ENCODE measurements at places on chromosomes 6 and 20.

- no peak for DNase-seq
Measured at GRCh38 chr6:111406200-111406721, 76.8 kb downstream of the REV3L start.

GRCh38 chr20:42792052-42792451 lies 397.7 kb downstream of the PTPRT start:
- DNase-seq = no peak

DNA sequence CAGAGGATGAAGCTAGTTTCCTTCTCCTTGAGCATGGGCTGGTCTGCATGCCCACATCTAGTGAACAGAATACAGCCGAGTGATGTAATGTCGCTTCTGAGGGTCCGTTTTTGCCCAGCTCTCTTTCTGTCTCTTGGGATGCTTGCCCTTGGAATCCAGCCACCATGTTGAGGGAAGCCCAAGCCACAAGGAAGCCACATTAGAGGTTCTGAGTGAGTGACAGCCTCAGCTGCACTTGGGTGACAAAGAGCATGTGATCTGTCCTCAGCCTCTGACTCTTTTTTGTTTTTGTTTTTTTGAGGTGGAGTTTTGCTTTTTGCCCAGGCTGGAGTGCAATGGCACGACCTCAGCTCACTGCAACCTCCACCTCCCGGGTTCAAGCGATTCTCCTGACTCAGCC lies 100.6 kb upstream of the SALL4 start:
- no peak for DNase-seq

DNA sequence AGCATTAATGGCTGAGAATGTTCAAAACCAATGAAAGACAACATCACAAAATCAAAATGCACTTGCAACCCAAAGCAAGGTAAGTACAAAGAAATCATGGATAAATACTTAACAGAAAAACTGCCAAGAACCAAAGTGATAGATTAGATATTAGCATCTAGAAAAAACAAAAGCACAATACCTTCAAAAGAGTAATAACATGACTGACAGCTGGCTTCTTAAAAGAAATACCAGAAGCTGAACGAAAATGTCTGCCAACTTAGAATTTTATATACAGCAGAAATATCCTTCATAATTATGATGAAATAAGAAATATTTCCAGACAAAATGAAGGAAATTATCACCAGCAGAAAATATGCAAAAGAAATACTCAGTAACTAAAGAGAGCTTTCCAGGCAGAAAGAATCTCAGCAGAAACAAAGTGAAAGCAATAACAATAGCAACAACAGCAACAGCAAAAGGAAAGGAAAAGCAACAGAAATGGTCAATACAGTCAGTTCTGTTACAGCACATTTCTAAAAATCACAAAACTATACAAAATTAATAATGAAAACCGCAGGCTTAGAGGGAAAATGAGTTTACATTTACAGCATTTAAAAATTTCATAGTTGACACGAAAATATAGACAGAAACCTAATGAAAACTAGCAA lies 121.5 kb upstream of the MAN1A1 start:
- DNase-seq = no peak

GRCh38 chr20:21251278-21251677 lies 51.9 kb upstream of the XRN2 start:
- no peak for DNase-seq

DNA sequence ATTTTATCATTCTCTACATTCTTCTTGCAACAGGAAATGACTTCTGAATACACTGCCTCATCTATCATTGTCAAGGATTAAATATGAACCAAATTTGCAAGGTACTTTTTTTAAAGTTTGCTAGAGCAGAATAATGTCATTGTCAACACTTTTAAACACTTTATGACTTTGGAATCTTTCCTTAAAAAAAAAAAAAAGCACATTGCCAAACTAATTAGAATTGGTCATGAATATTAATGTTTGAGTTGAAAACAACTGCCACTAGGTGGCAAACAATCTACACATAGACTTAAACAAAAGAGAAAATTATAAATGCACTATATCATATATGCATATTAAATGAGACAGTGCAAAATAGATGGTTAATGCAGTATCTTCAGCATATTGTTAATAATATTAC lies 32.5 kb upstream of the TMEM244 start:
- no peak for DNase-seq

- DNase-seq = no peak
Measured at GRCh38 chr20:54195483-54196472, 12.1 kb upstream of the PFDN4 start.

DNA sequence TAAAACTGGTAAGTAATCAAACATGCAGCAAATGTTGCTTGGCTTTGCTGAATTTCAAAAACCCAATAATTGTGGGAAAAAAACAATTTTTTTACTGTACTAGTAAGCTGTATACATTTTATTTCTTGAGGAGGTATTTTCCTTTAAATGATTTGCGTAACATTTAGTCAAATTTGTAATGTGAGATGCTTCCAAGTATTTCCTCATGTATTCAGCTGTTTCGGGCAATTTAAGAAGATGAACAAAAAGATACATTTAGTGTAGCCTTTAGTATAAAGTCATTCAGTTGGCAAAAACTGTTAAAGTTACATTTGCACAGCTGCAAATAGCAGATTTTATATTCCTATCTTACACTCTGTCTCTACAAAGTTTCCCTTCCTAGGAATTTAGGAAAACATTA lies 186.1 kb upstream of the SCGN start:
- no peak for DNase-seq

- DNase-seq = no peak
Measured at GRCh38 chr6:163147994-163148393, 266.5 kb upstream of the QKI start.

GRCh38 chr6:6772751-6773150 lies 184.2 kb downstream of the LY86 start:
- no peak for DNase-seq

- DNase-seq = no peak
Measured at GRCh38 chr20:32206760-32207625, 550 bp downstream of the PLAGL2 start.

DNA sequence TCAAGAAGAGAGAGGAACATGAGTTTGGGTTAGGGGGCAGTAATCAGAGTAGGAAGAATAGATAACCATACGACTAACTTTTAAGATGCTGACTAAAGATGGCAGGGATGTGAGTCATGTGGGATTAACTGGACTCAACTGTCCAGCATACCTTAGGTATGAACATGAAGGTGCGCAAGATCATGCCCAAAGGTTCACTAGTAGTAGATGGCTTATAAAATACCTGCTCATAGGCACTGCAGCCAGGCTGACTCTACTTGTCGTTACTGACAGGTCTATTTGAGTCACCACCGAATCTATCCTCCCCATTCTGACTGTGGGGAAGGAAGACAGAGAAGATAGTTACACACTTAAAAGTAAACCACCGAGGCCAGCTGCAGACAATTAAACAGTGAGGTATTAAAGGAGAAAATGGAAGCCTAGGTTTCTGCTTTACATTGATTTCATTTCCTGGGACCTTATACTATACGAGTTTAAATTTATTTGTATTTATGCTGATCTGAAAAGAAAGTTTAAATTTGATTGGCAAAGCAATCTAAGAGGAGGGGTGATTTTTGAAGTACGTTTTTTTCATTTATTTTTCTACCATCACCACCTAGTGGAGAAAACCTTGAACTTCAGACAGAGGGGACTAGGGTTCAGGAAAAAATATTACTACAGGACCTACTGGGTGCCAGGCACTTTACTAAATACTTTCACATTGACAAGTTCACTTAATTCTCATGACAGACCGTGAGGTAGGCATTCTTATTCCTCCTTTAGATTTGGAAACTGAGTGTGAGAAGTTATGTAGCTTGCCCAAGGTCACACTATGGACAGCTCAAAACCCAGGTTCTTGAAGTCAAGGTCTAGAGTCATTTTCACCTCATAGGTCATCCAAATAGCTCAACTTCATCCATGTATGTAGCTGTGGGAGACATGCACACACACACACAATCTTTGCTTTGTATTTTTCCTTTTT lies 4.0 kb upstream of the WRNIP1 start:
- DNase-seq = no peak

- no peak for DNase-seq
Measured at GRCh38 chr6:111606620-111607115, 990 bp upstream of the TRAF3IP2 start.

DNA sequence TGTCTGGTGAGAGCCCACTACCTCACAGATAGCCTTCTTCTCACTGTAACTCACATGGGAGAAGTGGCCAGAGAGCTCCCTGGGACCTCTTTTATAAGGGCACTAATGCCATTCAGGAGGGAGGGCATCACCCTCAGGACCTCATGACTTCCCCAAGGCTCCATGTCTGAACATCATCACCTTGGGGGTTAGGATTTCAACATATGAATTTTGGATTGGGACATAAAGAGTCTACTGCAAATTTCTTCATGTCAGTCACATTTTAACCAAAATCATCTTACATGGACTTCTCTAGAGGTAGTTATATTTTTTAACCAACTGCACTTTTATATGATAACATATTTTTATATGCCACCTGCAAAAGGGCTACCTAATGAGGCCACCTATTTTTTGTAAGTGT lies 324.7 kb downstream of the PLCB1 start:
- DNase-seq = no peak

DNA sequence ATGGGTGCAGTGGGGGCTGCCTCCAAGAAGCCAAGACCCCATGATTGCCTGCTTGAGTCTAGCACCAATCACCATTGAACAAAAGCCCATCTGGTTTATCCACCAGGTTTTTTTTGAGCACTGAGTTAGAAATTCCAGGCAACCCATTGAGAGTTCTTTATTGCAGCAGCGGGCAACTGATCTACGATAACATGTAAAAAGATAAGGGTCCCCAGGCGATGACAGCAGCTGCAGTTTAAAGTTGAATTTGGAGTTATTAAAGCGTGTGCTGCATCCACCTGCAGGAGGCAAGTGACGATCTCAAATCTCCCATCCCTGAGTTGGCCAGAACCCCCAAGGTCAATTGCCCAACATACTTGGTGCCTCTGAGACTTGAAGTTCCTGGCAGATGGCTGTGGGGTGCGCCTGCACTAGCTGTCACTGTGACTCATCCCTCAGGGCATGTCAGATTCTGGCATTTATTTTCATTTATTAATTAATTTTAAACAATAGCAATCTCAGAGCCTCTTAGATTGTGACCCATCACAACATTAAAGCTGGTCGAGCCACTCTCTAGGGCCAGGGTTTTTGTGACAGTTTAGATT lies 290.4 kb upstream of the SULF2 start:
- DNase-seq = no peak

- DNase-seq = no peak
Measured at GRCh38 chr6:95095855-95096254, 481.5 kb upstream of the MANEA start.

DNA sequence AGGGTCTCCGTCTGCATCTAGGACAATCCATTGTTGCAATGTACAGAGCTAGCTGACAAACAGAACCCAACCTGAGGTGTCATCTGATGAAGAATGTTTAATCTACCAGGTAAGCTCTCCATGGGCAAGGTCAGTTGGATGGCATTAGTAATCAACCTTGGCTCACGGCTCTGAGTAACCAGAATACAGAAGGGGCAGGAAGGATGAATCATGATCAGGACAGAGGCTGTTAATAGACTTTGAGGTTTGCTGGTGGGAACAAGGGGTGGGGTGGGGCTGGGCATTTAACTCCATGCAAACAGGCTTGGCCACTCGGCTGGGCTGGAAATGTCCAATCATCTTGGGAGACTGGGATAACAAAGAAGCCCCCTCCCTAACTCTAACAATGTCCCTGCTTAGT lies 77.1 kb upstream of the MRPS10 start:
- DNase-seq = no peak

- DNase-seq = no peak
Measured at GRCh38 chr6:116051244-116051643, 9.4 kb downstream of the FRK start.

DNA sequence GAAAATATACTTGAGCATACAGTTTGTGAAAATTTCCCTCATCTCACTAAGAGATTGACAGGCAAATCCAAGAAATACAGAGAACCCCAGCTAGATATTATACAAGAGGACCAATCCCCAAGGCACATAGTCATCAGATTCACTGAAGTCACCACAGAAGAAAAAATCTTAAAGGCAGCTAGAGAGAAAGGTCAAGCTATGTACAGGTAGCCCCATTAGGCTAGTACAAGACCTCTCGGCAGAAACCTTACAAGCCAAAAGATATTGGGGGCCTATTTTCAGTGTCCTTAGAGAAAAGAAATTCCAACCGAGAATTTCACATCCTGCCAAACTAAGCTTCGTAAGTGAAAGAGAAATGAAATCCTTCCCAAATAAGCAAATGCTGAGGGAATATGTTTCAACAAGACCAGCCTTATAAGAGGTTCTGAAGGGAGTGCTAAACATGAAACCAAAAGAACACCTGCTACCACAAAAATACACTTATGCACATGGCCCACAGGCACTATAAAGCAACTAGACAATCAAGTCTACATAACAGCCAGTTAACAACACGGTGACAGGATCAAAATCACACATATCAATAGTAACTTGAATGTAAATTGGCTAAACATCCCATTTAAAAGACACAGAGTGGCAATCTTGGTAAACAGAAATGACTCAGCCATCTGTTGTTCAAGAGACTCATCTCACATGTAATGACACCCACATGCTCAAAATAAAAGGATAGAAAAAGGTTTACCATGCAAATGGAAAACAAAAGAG lies 96.3 kb downstream of the FHL5 start:
- no peak for DNase-seq

Data from effector CD4-positive, alpha-beta T cell (primary cell).